ENCODE measurements at places on chromosomes 4 and X.

GRCh38 chr4:8108991-8109390 lies 49.6 kb downstream of the ABLIM2 start:
- no peak for DNase-seq

GRCh38 chrX:102546828-102547493 lies 30.4 kb upstream of the TMSB15A start:
- no peak for DNase-seq

DNA sequence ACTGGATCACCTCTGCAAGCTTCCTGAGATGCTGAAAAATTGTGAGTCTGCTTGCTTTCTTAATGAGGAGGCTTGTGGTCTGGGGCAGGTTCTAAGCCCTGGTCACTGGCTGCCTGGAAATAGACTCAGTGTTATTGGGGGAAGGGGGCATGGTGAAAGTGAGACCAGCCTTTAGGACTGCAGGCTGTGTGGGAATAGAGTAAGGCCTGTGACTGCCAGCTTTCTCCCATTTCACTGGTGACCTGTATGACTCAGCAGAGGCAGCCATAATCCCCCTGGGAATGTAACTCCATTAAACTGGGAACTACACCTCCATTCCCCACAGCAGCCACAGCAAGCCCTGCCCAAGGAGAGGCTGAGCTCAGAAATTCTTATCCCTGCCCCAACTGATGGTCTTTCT lies 55.9 kb upstream of the IL15 start:
- DNase-seq = no peak

DNA sequence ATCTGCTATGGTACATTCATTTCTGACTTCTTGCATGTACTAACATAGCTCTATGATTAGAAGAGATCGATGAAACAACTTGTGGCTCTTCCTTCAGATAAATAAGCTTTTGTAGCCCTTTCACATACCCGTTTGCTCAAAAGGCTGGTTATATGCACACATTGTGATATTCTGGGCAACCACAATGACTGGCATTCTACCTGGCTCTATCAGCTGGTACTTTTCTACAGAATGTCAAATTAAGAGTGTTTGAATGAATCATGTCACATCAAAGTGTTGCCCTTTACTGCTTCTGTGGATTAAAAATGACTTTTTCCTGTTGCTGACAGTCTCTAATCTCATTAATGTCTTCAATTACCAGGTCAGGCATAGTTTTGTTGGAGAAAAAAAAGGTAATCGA lies 11.6 kb downstream of the PGRMC1 start:
- no peak for DNase-seq

DNA sequence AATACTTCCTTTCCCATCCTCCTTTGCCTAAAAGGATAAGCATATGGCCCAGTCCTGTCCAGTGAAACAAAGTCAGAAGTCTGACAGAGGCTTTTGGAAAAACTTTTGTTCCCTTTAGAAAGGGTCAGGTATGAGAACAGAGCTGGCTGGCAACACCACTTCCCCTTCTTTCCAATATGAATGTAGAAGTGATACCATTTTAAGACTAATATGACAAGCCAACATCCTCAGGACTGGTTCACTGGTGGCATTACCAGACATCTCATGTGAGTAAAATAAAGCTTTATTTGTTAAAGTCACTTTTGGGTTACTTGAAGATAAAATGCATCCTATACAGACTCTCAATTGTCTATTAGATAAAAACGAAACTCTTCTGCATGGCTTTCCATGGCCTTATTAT lies 83.6 kb upstream of the PTCHD1 start:
- DNase-seq = no peak

- no peak for DNase-seq
These were observed 2.1 kb downstream of the ASMTL start for GRCh38 chrX:1450361-1451161.

GRCh38 chrX:40646489-40647306 lies 663 bp downstream of the CXorf38 start:
- peak; percentile 21 for DNase-seq

DNA sequence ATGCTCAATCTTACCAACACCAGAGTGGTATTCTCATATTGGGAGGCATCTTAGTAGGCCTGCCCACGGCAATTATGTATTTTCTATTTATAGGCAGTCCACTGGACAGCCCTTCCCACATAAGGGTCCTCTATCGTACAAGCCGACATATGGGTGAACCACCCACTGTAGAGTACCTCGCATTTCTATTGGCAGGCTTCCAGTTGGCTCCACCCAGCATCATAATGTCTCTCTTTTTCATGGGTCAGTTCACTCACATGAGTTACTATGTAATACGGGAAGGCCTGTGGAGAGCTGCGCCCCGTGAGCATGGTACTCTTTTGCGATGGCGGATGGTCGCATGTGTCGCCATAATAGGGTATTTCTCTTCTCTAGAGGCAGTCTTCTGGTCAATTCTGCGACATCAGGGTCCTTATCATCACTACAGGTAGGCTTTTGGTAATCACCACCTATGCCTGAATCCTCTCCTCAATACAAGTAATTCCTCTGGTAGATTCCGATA lies 29.4 kb upstream of the FOXR2 start:
- no peak for DNase-seq

DNA sequence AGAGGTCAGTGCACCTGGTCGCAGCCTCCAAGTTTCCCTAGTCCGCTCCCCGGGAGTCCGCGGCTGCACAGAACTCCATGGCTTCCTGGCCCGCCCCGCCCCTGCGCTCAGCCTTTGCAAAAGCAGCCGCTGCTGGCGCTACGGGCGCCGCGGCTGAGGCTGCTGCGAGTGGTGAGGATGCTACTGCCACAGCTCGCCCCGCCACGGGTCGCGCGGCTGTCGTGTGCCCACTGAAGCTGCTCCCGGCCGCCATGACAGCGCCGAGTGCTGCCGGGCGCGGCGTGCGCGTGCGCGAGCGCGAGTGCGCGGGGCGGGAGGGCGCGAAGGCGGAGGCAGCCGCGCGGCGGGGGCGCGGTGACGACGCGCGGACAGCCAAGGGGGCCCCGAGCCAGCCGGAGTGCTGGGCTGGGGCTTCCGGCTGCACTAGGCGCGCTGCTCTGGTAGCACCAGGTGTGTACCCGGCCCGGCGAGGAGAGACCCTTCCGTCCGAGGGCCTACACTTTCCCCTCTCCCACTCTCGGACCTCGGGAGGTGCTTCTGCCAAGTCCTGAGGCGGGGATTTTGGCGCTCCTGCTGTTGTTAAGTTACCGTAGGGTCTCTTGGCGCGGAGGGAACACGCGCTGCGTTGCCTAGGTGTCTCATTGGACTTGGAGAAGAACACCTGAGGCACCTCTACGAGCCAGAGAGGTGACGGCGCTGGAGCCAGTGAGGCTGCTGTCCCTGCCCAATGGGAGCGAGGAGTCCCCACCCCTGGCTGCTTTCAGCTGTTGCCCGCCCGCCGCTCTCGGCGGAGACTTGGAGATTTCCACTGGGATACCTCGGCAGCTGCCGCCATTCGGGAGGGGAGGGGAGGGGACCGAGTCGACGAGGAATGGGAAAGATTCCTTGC lies 619 bp upstream of the LRBA start:
- peak; percentile 84 for DNase-seq

DNA sequence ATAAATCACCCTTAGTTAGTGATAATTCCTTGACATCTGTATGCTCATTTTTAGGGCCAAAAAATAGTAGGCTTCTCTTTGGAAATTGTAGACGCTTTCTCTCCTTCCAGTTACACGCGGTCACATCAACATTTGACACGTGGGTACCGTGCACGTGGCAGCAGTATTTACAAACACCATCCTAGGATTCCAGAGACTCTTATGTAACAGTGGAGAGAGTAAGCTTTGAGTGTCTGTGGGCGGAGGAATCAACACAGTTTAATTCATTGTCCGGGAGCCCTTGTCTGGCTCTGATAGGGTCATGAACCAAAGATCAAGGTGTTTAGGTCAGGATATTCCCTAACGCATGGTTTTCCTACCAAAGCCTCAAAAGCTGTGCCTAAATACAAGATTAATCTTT lies 12.2 kb downstream of the TET2 start:
- no peak for DNase-seq

DNA sequence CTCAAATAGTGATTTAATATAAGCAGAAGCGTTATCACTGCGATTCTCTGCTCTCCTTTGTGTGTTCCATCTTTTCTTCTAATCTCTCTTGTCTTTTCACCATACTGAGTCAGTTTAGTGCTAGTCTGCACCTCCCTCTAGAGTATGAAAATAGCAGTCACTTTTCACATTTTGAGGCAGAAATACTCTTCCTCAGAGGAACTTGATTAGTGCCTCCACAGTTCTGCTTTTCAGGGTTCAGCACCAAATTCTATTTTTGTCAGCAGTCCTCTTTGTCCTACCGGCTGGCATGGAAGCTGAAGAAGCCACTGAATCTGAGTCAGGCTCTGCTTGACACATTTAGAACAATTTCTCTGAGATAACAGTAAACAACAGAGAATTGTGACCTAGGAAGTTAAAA lies 49.7 kb upstream of the ANKRD17 start:
- DNase-seq = no peak

DNA sequence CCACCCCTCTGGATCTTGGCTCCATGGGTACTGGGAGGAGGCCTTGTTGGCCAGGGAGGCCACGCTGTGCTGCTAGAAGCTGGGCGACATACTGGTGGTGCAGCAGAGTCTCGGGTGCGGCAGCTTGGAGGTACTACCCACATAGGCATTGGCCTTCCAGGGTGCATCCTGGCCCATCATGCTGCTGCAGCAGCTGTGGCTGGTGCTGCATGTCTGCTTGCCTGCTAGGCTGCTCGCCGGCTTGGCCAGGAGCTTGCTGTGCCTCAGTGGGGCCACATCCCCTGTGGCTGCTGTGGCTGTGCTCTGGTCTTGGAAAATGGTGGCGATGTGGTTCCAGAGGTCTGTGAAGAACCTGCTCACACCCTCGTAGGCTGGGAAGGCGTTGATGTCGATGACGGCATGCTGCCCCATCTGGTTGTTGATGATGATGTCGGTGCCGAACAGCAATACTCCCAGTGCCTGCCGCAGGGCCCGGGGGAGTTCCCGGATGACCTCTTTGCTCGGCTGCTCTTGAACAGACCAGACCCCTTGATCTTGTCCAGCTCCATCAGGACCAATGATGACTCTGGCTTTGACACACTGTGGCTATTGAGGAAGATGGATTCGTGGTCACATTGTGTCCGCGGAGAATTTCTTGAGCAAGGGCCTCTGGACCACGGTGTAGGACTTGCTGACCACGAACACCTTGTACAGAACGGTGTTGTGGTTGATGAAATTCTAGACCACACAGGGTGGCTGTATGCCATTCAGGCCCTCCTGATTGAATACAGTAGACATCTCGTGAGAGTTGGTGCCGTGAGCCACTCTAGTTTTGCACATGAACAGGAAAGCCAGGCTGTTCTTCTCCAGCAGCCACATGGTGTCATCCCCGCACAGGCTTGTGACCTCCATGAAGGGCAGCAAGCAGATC lies 11.8 kb downstream of the RBM10 start:
- DNase-seq = no peak

DNA sequence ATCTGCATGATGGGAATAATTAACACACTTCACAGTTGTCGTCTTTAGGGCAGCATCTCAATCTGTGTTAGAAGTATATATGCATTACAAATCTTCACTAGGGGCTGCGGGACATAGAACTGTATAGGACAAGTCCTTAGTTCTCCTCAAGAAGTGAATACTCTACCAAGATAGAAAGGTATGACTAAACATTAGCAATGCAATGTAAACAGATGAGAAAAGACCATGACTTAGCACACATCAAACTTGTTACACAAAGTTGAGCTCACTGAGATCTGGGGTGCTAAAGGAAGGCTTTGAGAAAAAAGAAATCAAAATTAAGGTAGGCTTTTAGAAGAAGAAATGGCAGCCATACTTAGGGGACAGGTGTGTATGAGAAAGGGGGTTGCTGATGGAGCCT lies 182.1 kb upstream of the MAP3K15 start:
- DNase-seq = no peak

GRCh38 chr4:73575660-73576059 lies 44.6 kb downstream of the RASSF6 start:
- DNase-seq = no peak

DNA sequence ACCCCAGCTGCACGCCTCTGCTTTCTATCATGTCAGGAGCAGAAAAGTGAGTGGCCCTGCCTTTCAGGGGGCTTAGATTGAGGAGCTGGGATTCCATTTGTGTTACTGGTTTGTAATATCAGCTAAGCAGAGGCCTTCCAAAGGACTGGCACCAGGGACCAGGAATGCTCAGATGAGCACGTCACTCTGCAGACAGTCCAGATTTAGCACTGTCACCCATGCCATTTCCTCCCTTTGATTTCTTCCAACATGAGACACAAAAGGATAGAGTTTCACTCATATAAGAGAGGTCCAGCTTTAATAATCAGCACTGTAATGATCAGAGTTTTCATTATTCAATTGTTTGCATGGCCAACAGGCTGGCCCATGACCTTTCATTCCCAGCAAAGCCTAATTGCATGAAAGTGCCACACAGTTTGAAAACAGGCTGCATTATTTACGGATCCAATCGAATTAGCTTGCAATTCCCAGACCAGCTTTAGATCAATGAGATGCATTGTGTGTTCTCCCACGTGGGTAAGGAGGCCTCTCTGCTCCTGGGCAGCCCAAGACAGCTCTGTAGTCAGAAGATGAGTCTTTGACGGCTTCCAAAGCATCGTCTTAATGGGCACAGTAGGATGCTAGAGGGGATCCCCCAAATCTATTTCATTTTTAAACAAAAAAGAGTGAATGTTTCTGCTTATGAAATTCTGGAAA lies 9.8 kb upstream of the SLC2A9 start:
- no peak for DNase-seq

- no peak for DNase-seq
These were observed 258.2 kb downstream of the PPP3CA start for GRCh38 chr4:101089168-101089567.

- no peak for DNase-seq
These were observed 17.1 kb upstream of the GALNT7 start for GRCh38 chr4:173151496-173151895.

GRCh38 chr4:30720661-30721184 lies 554 bp downstream of the PCDH7 start:
- DNase-seq = no peak

GRCh38 chr4:124907881-124908280 lies 195.3 kb upstream of the ANKRD50 start:
- no peak for DNase-seq

DNA sequence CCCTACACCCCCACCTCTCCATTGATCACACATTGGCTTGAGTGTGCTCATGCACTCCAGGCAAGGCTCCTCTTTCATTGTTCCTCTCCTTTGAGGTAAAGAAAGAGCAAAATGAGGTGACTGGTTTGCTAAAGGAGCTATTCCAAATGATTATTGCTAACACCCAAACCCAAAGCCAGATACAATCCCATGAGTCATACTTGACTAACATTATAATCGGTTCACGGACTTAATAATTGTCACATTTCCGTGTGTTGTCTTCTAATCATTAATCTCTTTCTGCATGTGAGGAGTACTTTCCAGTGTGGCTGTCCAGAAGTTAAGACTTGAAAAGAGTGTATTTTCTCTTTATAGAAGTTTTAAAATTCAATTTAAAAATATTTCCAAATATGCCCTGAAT lies 174.3 kb upstream of the SFRP2 start:
- DNase-seq = no peak

GRCh38 chr4:123110147-123110546 lies 187.8 kb upstream of the NUDT6 start:
- no peak for DNase-seq

GRCh38 chr4:38089961-38090360 lies 129.8 kb downstream of the PTTG2 start:
- DNase-seq = no peak

Data from CD4-positive, alpha-beta T cell treated with Interleukin-10 for 1 hour (primary cell).